ENCODE measurements at places on chromosomes 13 and 19. TPM values are rescaled to one million over a fixed set of nuclear protein-coding genes. Genes with fewer than 3 reads are reported as not detected.

OR10H1 gene
- total RNA-seq = 0.60 TPM

TTC9B gene
- not detected for total RNA-seq

CDKN2D gene
- 5.4 TPM for total RNA-seq

C1QTNF9 gene
- total RNA-seq = 0.26 TPM

ETV2 gene
- total RNA-seq = 1.1 TPM

ZNF558 gene
- total RNA-seq = 28.9 TPM

SIGLECL1 gene
- total RNA-seq = not detected

POMP gene
- 51.6 TPM for total RNA-seq

CGB8 gene
- not detected for total RNA-seq

RDH8 gene
- not detected for total RNA-seq

KASH5 gene
- not detected for total RNA-seq

BEST2 gene
- not detected for total RNA-seq

ZNF724 gene
- 3.4 TPM for total RNA-seq

ZNF846 gene
- 62.7 TPM for total RNA-seq

SMIM44 gene
- total RNA-seq = not detected

COX6B2 gene
- total RNA-seq = 3.7 TPM

ZNF71 gene
- 7.4 TPM for total RNA-seq

ADGRE3 gene
- not detected for total RNA-seq

UHRF1 gene
- 1.9 TPM for total RNA-seq

ZNF414 gene
- 27.0 TPM for total RNA-seq

PPP1R12C gene
- 183 TPM for total RNA-seq

RNF113B gene
- total RNA-seq = not detected

NEK5 gene
- 0.23 TPM for total RNA-seq

LYPD3 gene
- total RNA-seq = 15.0 TPM

INSR gene
- total RNA-seq = 78.9 TPM

PLPPR3 gene
- not detected for total RNA-seq

CAMSAP3 gene
- 29.3 TPM for total RNA-seq

KIR2DL4 gene
- total RNA-seq = 0.39 TPM

FUT1 gene
- total RNA-seq = 5.0 TPM

GJA3 gene
- total RNA-seq = 0.13 TPM

SPACA7 gene
- not detected for total RNA-seq

UNC13A gene
- total RNA-seq = 1.4 TPM

EPS8L1 gene
- 64.6 TPM for total RNA-seq

ZNF221 gene
- 6.8 TPM for total RNA-seq

CPB2 gene
- not detected for total RNA-seq

CEACAM21 gene
- total RNA-seq = 3.6 TPM

VSTM1 gene
- total RNA-seq = not detected

PGLYRP2 gene
- 0.34 TPM for total RNA-seq

PRR19 gene
- total RNA-seq = 1.6 TPM

SELENOV gene
- total RNA-seq = not detected

SIGLEC5 gene
- total RNA-seq = 1.2 TPM

PALM gene
- 26.0 TPM for total RNA-seq

RXFP2 gene
- not detected for total RNA-seq

PRX gene
- 3.2 TPM for total RNA-seq

CCDC8 gene
- 10.7 TPM for total RNA-seq

CGB3 gene
- not detected for total RNA-seq

ZNF93 gene
- total RNA-seq = 11.4 TPM

HS6ST3 gene
- total RNA-seq = 4.4 TPM

CGB5 gene
- total RNA-seq = 1.1 TPM
